IMR-90 (cell line): ENCODE measurements at places on chromosomes 1 and 21. TPM values are rescaled to one million over a fixed set of nuclear protein-coding genes. Genes with fewer than 3 reads are reported as not detected.
A peak's percentile ranks its signal among the peaks of the same experiment; 100 is the strongest.

DNA sequence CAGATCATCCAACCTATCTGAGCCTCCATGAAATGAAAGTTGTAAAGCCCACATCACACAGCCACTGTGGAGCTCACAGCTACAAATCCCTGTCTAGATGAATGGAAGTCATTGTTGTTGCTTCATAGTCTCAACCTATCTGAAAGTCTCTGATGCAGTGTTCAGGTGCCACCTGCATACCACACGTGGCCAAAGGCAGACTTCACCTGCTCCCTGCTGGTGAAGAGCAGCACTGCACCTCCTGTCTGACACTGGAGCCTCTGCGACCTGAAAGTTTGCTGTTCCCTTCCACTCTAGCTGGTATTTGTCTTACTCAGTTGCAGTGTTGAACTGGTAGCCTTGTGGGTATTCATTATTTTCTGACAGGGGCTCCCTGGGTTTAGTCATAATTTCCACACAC lies 18.4 kb downstream of the LORICRIN start:
- no peak for DNase-seq

- no peak for DNase-seq
These were observed 54.0 kb downstream of the PGBD5 start for GRCh38 chr1:230371923-230372703.

DNA sequence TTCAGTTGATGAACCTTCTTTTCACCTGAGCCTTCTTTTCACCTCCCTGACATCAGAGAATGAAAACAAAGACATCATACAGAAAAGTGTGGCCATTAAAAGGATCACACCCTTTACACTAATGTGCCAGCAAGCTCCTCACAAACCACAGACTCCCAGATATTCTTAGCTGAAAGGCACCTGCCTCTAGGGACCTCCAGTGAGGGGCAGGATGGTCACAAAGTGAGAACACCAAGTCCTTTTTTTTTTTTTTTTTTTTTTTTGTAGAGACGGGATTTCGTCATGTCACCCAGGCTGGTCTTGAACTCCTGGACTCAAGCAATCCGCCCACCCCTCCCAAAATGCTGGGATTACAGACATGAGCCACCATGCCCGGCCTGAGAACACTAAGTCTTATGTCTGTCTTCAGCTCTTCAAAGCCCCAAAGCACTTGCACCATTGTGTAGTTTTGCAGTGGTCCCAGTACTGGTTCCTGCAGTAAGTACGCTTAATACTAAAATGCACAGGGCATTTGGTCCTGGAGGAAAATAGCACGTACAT lies 58.2 kb upstream of the LBR start:
- DNase-seq = no peak

- no peak for DNase-seq
These were observed 9.2 kb downstream of the VANGL1 start for GRCh38 chr1:115650961-115651360.

KIF26B gene
- total RNA-seq = 0.54 and 0.83 TPM in 2 replicates

DNA sequence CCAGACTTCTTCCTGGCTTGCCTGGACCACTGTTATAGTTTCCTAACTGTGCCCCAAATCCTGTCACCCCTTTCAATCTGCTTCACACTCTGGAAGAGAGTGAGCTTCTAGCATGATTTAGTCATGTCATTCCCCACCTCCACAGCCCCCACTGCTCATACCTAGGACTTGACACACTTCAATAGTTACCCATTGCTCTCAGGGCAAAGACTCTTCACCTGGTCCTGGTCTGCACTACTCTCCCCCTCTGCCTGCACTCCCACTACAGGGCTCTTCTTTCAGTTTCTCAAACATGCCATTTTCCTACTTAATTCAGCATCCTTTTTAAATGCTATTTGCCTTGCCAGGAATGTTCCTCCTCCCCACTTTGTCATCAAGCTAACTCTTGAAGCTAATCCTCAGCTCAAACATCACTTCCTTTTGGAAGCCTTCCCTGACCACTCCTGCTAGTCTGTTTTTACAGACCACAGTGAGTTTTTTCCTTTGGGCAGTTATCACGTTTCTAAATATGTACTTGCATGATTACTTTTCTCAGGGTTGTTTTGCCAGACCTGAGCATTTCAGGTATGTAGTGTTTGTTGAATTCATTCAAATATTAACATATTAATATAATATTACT lies 24.7 kb downstream of the CYP2J2 start:
- DNase-seq = no peak

- DNase-seq = no peak
These were observed 3.6 kb upstream of the KIF17 start for GRCh38 chr1:20721117-20722061.

- no peak for DNase-seq
These were observed 1101.8 kb upstream of the B3GALT2 start for GRCh38 chr1:194288238-194288637.

TDRD10 gene
- total RNA-seq = not detected in 2 replicates

GRCh38 chr1:219480011-219480410 lies 132.9 kb downstream of the ZC3H11B start:
- DNase-seq = peak; percentile 12

DNA sequence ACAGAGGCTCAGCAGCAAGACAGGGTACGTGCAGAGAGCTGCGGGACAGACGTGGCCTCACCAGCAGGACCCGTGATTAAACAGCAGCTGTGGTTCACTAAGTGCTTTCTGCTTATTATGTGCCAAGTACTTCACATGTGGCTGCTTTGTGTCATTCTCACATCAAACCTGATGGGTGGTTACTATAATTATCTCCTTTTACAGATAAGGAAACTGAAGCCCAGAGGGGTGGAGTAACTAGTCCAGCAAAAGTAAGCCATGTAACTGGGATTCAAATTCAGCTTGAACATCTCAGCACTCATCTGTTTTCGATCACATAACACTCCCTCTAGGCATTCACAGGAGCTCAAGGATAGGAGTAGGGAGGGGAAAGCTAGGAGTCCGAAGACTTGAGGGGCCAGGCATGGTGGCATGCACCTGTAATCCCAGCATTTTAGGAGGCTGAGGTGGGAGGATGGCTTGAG lies 50.8 kb upstream of the CLIC4 start:
- DNase-seq = peak; percentile 53

- no peak for DNase-seq
These were observed 10.4 kb upstream of the PTPRF start for GRCh38 chr1:43520100-43520778.

GRCh38 chr1:44347280-44347679 lies 7.8 kb downstream of the ERI3 start:
- DNase-seq = no peak
